Ecto neural progenitor cell (in vitro differentiated cells): ENCODE measurements at places on chromosomes 3 and 15.

DNA sequence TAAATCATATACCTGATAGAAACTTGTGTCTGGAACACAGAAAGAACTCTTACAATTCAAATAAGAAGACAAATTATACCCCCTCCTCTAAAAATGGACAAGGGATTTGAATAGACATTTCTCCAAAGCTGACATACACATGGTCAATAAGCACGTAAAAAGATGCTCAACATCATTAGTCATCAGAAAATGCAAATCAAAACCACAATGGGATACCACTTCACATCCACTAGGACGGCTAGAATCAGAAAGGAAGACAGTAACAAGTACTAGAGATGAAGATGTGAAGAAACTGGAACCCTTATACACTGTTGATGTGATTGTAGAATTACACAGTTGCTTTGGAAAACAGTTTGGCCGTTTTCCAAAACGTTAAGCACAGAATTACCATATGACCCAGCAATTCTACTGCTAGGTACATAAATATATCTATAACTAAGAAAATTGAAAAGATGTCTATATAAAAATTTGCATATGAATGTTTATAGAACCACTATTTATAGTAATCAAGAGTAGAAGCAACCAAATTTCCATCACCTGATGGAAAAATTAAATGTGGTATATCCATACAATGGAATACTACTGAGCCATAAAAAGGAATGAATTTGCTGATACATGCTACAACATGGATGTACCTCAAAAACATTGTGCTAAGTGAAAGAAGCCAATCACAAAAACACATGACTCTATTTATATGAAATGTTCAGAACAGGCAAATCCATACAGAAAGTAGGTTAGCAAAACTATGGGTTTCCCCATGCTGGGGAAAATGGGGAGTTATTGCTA lies 60.8 kb downstream of the GREM1 start:
- no peak for DNase-seq

DNA sequence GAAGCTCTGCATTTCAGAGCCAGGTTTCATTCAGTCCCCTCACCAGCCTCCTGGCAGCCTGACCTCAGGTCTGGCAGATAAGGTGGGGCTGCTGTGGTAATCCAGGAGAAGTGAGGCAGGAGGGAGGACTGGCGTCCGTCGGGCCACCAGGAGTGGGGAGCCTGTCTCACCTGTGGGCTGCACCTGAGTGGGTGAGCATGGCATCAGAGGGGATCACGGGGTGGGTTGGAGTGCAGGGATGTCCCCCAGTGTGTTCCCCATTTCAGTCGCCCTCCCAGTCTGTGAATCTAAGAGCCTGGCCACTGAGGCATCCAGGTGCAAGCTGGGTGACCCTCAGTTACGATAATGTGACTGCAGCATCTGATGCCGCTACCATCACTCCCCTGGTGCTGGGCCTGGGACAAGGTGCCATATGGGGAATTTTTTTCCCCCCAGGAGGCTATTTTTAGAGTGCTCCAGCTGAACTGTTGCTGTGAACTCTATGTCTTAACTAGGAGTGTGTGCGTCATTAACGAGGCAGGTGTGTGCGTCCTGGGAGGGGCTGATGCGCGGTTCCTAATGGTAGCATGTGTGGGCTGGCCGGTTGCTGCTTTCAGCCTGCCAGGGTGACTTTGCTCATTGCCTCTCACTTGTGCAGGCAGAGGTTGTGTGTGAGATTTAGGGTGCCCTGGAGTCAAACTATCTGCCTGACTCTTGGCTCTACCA lies 165.2 kb downstream of the SLCO3A1 start:
- no peak for DNase-seq

DNA sequence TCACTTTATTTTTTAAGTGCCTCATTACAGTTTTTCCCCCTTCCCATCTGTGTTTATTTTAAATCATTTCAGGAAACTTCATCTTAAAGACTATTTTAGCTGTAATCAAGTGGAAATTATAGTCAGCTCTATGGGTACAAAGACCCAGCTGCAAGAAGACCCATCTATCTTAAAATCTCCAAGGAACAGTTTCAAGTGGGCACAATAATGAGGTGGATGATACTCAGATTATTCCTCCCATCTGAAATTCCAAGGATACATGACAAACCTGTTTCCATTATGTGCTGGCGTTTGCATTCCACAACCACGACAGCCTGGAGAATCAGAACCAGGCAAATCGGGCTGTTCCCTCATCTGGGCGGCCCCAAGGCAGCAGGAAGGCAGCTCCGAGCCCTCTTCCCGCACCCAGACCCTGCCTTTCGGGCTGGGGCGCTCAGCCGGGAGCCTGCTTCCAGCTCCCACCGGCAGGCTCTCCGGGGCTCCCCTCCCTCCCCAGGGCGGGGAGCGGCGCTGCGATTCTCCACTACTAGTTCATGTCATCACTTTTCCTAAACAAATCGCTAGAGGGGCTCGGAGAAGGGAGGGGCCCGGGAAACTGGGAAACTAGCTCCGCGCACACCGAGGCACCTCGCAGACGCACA lies at the start of gene MGLL:
TSS of gene MGLL (minus strand) at position 475 of the 641 bp plus-strand sequence. CDS start at position 278, 197 bp downstream.
- DNase-seq: peak; percentile 62

GRCh38 chr3:18558507-18558906 lies 133.4 kb upstream of the SATB1 start:
- DNase-seq: no peak

- no peak for DNase-seq
Measured at GRCh38 chr15:31049682-31050615, 51.6 kb downstream of the TRPM1 start.

DNA sequence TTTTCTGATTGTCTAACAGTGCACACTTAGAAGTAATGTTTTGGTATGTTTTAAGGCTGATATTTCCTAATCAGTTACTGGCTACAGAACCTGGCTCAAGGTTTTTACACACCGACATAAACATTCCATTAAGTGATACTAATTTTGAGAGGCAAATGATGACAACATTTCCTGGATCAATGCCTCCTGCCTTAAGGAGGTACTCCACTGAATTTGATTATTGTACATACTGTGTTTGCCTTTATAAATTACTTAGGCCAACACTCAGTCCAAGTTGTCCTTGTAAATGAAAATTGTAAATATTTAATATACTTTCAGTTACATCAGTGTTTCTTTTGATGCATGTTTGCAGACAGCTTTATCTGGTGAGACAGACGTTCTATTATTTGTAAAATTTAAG lies 24.2 kb upstream of the LXN start:
- DNase-seq: no peak

- no peak for DNase-seq
Measured at GRCh38 chr3:16328124-16328523, 63.1 kb downstream of the OXNAD1 start.

GRCh38 chr3:54433846-54434245 lies 311.5 kb downstream of the CACNA2D3 start:
- peak; percentile 69 for DNase-seq

- no peak for DNase-seq
Measured at GRCh38 chr3:30492322-30493192, 113.8 kb upstream of the TGFBR2 start.

GRCh38 chr15:72859017-72859756 lies 75.6 kb upstream of the ADPGK start:
- DNase-seq: no peak

DNA sequence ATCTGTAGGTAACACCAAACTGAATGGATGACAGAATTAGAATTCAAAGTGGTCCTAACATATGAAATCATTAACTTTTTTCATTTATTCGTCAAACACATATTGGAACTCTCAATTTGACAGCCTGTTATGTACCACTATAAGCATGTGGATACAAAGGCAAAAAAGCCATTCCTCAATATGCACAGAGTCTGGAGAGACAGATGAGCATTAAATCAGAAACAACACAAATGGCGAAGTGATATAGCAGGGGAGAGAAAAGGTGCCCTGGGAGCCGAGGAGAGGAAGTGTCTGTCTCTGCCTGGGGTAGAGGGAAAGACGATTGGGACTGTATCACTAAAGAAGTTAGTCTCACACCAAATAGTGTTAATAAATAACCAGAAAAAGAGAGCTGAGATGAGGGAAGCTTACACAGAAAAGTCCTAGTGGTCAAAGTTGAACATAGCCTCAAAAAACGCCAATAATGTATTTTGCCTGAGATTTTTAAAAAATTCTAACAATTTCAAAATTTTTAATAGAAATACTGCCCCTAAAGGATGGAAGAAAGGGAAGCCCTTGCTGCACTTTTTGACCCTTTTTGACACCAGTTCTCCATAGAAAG lies 417.5 kb downstream of the TUSC7 start:
- no peak for DNase-seq

DNA sequence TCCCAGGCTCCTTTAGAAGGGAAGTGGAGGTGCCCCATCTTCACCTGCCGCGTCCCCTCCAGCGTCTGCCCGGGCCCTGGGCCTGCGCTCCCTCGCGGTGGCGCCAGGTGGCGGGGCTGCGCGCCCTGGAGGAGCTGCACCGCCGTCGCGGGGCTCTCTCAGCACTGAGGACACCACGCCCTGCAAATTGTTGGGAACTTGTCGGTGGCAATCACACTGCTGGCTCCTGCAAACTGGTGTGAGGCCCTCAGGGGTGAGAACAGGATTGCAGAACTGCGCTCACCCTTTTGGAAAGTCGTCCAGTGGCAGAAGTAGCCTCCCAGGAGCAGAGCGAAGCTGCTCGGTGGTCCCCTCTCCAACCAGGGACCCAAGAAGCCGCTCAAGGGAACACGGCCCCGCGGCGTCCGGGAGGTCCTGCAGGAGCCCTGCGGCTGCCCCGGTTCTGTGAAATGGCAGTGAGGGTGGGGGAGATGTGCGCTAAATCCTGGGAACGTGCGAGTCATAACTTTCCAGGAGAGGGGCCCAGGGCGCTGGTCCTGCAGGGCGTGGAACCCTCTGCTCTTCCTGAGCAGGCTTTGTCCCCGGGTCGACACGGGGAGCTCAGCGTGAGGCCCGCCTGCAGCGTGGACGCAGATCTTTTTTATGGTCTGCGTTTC lies 995 bp upstream of the LRRK1 start:
- DNase-seq: peak; percentile 84

DNA sequence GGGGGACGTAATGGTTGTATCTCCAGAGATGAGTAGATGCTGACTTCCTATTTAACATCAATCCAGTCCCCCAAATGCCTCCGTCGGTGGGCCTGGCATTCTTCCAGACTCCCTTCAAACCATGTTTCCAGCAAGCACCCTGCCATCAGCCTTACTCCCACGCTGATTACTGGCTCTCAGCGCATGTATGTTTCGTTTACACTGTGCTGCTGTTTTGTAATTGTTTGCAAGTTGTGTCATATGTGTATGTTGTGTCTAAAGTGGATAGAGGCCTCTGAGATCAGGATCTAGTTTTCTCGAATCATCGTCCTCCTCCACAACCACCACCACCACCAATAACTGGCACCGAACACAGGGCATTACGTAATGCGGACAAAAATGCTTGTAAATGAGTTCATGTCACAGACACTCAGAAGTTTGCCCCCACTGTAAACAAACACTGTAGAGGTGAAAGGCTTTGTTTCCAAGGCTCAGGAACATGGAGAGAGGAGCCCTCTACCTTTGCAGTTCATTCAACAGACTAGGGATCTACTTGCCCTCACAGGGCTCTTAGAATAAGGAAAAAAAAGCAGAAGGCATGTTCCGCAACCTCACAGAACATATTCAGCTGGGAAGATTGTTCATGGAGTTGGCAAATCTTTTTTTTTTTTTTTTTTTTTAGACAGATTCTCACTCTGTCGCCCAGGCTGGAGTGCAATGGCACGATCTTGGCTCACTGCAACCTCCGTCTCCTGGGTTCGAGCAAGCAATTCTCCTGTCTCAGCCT lies 46.1 kb upstream of the SEMA4B start:
- DNase-seq: no peak

DNA sequence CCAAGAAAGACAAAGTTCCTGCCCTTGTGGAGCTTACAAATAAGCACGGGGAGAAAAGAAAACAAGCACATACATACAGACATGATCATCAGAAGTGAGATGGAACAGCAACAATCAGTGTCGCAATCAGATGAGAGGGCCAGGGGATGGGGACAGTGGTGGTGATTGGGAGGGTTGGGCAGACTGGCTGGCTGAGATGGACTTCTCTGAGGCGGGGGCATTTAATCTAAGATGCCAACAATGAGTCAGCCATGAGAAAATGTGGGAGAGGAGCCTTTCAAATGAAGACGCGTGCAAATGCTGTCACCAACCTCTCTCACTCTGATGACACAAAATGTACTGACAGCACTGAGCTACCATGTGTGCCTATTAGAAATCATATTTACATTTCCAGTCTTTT lies 81.4 kb downstream of the NCEH1 start:
- no peak for DNase-seq

GRCh38 chr3:57659806-57660439 lies 33.0 kb downstream of the DENND6A start:
- DNase-seq: no peak

DNA sequence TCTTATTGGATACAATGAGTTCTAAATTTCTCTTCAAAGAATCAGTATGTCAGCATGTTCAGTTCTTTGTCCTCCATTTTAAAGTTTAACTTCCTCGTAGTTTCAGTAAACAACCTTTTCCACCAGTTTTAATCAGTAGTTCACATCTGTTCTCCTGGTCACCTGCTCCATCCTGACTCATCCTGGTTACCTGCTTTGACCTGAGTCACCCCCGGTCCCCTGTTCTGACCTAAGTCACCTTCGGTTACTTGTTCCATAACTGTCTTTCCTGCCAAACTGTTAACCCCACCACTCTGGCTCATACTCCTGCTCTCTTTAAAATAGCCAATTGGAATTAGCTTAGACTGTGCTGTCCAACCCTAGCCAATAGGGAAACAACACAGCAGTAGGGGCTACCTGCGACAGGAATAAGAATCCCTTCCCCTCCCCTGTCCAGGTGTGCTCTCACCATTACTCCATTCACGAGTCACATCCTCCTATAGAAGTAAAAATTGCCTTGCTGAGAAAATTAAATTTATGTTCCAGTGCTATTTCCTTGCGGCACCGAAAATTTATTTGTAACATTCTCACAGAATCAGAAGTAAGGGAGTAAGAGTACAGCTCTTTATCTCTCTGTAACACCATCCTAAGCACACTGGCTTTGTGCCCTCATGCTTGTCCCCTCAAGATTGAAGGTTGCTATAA lies 23.8 kb downstream of the TRANK1 start:
- no peak for DNase-seq

DNA sequence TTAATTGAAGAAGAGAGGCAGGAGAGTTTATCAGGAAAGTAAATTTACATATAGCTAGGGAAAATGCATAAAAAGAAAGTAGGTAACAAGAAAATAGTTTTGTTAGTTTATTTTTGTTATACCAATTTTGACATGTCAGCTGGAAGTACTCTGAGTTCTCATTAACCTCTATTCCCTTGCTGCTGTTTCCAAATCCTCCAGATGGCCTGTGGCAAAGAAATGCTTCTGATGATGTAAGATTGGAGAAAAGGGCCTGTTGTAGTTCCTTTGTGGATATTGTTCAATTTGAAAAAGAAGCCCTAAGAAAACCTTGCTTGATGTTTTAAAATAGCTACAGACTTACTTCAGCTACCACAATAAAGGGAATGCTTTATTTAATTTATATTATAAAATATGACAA lies 192.9 kb upstream of the SLITRK3 start:
- no peak for DNase-seq

DNA sequence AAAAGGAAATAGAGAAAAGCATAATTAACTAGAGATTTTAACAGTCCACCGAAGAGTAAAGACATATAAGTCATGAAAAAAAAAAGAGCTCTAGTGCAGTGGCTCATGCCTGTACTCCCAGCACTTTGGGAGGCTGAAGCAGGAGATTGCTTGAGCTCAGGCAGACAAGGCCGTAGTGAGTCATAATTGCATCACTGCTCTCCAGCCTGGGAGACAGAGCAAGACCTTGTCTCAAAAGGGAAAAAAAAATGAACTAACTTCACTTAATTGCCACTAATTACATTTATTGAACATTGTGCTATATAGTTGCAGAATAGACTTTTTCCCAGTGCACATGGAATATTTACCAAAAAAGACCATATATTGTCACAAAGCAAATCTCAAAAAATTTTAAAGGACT lies 221.8 kb downstream of the CBLB start:
- no peak for DNase-seq

- no peak for DNase-seq
Measured at GRCh38 chr15:68425428-68426060, 6.4 kb downstream of the ITGA11 start.
